ENCODE measurements at places on chromosomes 2 and 18.

DNA sequence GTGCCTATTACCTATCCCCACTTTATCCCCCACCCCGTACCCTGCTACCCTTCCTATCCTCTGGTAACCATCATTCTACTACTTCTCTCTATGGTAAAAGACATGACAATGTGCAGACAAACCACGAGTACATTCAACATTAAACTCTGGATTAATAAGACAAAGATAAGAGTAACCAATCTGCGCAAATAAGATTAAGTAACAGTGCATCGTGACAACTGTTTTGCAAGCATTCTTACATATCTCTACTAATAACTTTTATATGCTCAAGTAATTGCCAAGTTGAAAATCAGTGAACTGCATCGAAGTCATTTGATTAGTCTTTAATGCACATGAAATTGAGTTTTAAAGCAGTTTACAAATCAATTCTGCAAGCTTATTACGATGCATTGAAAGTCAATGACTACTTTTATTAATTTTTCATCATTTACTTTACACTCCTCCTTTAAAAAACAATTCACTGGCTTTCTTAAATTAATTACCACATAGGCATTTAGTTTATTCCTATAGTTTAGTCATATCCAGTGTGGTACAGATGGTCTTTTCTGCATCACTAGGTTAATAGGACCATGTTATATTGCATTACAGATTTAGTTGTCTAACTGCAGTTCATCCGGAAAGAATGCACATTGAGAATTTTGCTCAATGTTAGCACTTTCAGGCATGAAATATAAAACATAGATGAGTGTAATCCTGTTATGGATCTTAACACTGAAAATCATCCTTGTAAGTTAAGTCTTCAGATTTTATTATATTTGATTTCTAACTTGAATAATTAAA is 178.1 kb downstream of the GCA start:
- no peak for DNase-seq

DNA sequence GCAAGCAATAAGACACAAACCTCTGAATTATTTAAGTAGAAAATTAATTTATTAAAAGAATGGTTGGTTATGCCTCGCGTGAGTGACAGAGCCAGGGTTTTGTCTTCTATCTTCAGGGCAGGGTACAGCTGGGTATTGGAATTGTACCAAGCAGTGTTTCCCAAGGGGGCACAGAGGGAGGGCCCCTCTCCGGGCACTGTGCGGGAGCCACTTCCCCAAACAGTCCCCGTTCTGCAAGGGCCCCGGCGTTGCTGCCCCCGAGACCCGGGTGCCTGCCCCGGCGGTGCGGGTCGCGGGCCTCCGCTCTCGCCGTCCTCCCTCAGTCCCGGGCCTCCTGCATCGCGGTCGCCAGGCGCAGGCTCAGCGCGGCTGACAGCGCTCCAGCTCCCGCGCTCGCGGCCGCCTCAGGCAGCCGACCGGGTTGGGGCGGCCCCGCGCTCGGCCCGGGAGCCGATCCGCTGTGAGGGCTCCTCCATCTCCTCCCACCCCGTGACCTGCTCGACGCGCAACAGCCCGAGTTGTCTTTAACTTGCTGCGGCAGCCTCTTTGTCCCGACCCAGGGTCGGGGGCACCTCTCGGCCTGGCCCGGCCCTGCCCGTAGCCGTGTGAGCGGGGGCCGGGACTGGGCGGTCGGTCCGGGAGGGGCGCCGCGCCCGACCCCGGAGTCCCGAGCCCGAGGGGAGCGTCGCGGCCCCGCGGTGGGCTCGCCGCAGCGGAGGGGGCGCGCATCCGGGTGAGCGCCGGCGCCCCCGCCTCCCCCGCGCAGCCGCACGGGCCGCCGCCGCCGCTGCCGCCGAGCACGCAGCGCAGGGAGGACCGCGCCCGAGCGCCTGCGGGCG is 620 bp upstream of the GALNT1 start:
- no peak for DNase-seq

DNA sequence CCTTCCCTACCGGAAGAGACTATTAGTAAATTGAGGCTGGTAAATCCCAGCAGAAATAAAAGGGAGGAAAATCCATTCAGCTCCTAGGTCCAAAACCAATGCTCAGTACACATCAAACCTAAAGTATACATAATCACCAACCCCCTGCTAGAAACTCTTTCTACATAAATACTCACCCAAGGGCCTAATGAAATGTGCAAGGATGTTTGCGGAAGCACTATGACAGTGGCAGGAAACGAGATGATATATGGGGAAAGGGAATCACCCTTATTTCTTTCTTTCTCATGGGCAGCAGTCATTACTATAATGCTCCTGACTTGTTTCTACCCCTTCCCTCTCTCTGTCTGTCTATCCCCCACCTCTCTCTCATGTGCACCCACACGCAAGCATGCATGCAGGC is 1.3 kb upstream of the SCTR start:
- no peak for DNase-seq

GRCh38 chr2:224038830-224039079 is 331 bp downstream of the SERPINE2 start:
- DNase-seq, result no peak

DNA sequence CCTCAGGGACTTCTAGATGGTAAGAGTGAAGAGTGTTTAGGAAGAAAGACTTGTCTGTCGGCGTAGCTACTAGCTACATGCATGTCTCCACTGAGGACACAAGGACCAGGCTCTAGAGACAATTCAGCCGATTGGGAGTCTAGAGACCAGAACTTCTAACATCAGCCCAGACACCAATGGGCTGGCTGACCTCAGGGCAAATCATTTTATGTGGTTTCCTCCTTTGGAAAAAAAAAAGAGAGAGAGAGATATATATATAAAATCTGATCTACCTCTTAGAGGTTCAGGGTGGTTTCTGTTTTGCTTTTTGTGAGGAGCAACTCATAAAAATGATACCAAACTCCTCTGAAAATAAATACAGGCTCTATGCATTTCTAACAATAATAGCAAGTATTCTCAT is 212.8 kb downstream of the BCL2 start:
- no peak for DNase-seq

DNA sequence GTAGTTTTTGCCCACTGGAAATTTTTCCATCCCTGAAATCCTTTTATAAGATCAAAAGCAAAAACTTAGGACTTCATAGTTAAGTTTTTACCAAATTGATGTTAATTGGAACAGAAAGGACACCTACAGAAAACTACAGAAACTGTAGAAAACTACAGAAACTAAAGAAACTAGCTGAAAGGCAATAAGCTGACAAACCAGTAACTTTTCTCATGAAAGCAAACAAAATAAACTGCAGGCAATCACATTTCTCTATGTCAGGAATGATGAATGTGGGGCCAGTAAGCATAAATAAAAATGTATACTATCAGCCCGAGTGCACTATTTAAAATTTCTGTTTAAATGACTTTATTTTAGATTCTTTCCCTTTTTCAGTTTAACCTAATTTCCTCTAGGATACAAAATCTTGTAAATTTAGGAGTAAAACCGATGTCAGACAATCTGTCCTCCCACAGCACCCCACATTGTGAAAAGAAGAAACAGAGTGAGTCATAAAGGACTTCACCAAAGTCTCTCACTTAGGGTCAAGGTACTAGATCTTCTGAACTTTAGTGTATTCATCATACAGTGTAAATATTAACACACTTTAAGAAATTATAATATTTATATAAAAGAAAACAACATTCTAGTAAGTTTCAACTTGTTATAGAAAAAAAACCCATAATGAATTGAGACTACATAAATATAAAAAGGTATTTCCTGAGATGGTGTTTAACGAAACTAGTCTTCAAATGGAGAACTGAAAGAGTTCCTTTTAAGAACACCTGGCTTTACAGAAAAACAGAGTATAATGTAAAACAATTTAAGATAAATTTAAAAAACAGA is 46.6 kb downstream of the USP40 start:
- DNase-seq, result no peak

- no peak for DNase-seq
These were observed 26.7 kb downstream of the VIL1 start for GRCh38 chr2:218445602-218446001.

DNA sequence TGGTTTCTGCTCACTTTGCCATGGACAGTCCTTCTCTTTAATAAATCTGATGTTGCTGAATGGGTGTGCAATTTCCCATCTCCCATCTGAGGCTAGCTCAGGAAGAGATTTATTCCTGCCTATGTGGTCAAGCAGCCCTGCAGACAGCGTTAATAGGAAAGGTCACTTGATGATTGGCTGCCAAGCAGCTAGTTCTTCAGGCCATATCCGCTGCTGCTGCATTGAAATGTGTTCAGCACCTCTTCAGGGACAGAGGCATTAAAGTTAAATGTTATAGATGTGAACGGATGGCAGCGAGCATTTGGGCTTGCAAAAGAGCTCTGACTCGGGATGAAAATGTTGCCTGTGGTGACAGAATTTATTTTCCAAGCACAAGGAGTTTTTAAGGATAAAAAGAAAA is 474.2 kb downstream of the PIK3C3 start:
- DNase-seq, result no peak

DNA sequence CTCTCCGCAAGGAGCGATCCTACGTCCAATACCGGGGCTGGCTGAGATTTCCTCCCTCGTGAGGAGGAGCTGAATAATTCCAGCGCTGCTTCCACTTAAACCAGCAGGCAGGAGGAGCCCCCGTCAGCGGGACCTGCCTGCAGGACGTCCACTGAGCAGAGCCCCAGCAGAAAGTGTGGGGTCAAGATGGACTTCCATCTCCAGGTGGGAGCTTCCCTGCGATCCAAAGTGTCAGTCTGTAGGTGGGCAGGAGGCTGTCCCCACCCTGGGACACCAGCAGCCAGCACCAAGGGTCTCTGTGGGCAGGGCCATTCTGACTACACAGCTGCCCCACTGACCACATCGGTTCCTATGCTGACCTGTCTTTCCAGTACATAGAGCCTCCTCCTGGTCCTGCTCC is 462 bp upstream of the OTOS start:
- DNase-seq, result no peak

DNA sequence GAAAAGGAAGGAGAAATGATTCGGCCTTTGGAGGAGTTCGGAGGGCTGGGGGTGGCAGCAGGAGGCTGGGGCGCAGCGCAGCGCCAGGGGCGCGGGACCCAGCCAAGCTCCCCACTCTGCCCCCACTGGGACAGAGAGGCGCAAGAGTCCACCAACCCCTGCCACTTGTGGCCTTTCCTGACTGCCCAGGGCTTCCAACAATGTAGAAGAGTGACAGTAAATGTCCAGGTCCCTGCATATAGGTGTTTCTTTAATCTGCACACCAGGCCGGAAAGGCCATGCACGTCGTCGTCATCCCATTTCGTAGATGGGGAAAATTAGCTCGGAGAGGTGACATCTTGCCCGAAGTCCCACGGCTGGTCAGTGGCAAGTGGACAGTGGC is 96.6 kb downstream of the INHBB start:
- DNase-seq, result no peak

- no peak for DNase-seq
These were observed 820.0 kb downstream of the CPS1 start for GRCh38 chr2:211376410-211376809.

DNA sequence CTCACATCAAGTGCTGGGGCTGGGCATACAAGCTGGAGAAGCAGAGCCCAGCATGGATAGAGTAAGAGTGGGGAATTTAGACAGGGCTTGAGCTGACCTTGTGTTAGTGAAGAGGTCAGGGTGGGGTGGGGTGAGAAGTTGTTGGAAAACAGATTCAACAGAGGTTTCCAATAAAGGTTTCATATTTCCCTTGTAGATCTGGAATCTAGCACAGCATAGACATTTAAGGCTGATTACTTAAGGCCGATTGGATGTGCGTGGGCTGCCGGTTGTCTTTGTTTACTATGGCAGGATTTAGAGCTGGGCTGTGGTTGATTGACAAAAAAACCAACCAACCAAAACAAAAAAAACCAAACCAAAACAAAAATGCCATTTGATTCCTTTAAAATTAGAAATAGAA is 114.9 kb upstream of the SEC11C start:
- no peak for DNase-seq

DNA sequence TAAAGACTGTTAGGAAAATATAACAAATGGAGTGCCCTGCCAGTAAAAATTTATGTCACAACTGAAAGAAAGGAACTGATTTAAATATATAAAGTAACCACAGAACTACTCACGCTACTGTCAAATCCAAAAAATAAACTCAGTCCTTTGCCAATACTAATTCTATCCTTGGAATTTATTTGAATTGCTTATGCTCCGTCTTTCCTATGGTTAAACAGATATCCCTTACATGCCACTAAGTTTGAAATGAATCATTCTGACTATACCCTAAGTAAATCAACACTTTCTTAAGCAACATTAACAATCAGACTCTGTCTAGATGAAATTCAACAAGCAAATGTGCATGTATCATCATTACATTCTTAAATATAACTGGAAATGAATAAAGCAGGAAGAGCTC is 9.8 kb downstream of the HNRNPLL start:
- DNase-seq, result no peak

- DNase-seq, result no peak
These were observed 24.4 kb downstream of the EMILIN2 start for GRCh38 chr18:2871111-2871720.

DNA sequence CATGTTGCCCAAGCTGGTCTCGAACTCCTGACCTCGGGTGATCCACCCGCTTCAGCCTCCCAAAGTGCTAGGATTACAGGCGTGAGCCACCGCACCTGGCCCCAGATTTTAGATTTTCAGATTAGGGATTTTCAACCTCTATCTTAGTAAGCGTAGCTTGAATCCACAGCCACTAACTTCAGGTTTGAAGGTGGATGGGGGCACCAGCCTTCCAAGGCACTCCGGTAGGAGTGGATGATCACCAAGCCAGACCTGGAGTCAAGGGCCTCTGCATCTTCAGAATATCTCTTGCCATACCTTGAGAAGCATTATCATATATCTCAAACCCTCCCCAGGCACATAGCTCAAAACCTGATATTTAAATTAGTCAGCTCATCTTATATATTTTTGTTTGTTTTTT is 17.9 kb downstream of the GALM start:
- DNase-seq, result no peak

DNA sequence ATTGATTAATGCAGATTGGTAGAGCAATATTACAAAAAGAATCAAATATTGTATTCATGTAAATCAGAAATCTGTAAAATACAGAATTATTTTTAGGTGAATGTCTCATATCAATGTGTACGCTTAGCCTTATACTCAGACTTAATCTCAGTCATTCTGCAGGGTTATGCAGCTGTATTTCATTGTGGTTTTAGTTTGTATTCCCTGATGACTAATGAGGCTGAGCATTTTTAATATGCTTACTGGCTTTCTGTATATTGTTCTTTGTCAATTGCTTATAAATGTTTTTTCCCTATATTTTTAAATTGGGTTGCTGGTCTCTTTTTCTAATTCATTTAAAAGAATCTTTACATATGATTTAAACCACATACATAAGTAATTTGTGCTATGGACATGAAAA is 50.1 kb downstream of the CDH19 start:
- DNase-seq, result no peak

DNA sequence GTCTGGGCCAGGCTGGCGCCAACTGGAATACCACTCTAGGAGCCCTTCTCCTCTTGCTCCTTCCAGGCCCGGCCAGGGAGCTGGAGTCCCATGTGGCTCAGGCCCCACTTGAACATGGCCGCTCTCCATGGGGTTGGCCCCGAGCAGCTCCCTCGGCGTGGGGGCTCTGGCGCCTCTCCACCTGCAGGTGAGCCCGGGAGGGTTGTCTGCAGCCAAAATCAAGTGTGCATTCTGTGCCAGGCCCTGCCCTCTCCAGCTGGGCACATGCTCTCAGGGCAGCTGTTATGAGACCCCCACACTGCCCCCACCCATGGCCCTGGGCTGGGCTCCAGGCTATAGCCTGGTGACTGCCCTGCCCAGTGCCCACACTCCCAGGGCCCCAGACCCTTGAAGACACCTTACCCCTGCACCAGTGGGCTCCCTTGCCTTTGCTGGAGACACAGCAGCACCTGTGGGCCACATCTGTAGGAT is 45.8 kb upstream of the HS6ST1 start:
- no peak for DNase-seq

All from SHP77 treated with DMSO at 0.1 percent for 48 hours (cell line).